ENCODE measurements at places on chromosomes 12 and 14.
A peak's percentile ranks its signal among the peaks of the same experiment; 100 is the strongest.

DNA sequence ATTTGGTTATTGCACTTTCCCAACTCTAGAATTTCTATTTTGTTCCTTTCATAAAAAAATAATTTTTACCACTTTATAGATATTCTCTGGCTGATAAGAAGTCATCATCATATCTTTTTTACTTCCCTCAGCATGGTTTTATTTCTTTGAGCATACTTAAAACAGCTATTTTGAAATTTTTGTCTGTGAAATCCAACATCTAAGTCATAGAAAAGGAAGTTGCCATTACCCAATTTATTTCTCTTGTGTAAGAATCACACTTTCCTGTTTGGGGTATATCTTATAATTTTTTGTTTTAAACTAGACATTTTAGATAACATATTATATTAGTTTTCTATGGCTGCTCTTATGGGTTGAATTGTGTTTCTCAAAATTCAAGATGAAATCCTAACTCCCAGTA lies 400.2 kb upstream of the OR4E1 start:
- DNase-seq, result no peak

DNA sequence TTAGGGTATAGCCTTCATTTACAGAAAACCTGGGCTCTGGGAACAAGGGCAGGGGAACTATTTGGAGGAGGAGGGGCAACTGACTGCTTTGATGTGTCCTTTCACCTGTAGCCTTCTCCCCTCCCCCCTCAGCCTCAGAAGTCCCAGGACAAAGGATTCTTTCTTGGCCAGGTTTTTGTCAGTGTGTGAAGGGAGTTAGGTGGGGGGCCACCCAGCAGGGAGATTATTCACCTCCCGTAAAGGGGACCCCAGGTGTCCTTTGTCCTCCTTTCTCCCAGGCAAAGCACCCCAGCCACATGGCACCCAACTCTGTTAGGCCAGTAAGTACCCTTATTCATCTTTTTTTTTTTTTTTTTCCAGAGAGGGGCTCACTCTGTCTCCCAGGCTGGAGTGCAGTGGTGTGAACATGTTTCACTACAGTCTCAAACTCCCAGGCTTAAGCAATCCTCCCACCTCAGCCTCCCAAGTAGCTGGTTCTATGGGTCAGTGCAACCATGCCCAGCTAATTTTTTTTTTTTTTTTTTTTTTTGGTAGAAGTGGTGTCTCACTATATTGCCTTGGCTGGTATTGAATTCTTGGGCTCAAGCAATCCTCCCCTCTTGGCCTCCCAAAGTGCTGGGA lies 723 bp upstream of the NFE2 start:
- DNase-seq, result no peak

GRCh38 chr12:107536613-107537012 lies 149.0 kb upstream of the PWP1 start:
- no peak for DNase-seq

GRCh38 chr12:52038447-52038846 lies 12.8 kb upstream of the NR4A1 start:
- DNase-seq, result no peak

DNA sequence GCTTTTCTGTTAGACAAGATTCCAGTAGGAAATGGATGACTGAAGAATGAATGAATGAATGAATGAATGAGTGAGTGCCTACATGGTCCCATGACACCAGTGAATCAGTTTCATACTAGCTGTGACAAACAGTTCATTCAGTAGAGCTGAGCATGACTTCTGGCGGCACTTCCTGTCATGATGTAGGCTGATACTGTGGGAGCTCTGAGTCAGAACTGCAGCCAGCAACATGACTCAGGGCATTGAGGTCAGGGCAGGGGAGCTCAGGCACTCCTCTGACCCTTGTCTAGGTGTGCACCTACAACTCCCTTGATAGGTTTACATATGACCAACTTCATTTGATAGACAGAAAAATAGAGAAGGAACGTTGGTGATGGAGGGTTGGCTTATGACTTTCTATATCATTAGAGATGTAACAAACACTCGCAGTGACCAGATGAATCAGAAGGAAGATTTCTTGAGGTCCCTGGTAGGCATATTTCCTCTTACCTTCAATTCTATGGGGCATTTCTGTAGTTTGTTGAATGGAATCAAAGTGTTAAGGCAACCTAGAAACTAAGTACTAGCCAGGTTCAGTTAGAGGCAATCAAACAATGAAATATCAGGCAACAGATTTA lies 139.3 kb upstream of the ARHGAP5 start:
- DNase-seq, result peak; percentile 66

GRCh38 chr14:58104808-58105207 lies 47.2 kb downstream of the ARMH4 start:
- DNase-seq, result no peak

DNA sequence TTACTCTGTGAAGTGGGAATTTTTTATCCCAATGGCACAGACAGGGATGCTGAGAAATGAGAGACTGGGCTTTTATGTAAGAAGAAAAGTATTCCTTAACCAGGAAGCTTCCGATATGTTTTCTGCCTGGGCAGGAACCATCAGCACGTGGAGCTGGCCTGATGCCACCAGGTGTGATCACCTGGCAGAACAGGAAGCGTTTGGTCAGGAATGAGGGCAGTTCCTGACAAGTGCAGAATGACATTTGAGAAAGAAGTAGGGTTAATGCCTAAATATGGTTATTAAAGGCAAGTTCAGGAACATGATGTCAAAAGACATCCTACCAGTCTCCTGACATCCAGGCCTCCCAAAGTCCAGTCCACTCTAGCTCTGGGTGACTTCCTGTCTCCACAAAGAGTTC lies 210.3 kb downstream of the NUAK1 start:
- DNase-seq, result no peak

- DNase-seq, result no peak
Observed at GRCh38 chr14:41993687-41994086, 387.0 kb downstream of the LRFN5 start.

DNA sequence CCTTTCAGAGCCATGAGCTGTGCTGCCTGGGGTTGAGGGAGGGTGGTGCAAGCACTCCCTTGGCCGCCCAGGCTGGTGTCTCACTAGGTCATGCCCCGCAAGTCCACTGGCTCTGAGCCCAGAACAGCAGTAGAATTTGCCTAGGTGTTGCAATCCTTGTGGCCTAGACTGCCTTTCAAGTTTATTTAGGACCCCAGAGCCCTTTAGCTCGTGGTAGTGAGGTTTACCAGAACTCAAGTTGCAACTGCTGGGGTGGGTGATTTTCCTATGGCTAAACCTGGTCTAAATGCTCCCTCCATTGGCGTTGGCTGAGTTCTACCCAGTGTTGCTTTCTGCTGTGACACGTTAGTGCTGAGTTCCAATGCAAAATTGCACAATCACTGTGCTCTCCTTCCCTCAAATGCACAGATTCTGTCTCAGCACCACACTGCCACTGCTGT lies 287.2 kb downstream of the BCAT1 start:
- DNase-seq, result no peak

DNA sequence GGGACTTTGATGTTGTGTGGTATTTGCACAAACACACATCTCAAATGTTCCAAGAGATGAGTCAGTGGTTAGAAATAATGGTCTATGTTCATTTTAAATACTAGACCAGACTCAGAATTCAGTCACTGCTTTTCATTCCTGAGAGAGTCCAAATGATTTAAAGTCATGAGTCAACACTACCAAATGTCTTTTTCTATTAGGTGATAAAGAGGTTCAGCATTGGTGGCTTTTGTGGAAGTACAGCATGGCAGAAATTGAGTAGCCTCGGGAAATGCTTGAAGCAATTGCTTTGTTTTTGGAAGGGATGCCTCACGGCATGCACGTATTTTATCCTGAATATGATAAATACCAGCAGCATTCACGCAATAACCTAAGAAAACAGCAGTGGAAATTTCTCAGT lies 115.7 kb downstream of the DIO2 start:
- no peak for DNase-seq

DNA sequence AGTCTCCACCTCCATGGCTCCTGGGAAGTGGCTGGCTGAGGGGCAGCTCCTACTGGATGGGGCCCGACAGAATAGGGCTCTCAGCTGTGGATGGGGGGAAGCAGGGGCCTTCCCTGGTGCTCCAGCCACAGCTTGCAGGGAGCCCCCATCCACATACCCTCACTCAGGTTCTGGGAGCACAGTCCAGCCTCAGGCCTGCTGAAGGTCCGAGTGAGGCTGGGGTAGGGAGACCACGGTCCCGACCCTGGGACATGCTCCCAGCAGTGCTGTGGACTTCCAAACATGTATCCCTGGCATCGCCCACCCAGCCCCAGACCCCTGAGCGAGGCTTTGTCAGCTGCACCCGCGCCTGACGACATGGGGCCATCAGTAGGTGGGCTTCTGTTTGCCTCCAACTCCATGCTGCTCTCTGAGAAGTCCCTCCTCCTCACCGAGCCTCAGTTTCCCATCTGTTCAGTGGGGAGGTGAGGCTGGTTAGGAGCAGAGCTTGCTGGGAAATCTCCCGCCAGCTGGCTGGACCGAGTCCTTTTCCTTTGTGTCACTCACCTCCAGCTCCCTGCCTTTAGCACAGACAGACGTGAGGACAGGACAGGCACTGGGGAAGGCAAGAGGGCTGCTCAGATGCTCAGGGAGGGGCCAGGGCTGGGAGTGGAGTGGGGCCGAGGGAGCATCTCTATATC lies 9.1 kb upstream of the ATG101 start:
- no peak for DNase-seq

- no peak for DNase-seq
Observed at GRCh38 chr12:100995771-100996170, 201.2 kb downstream of the ANO4 start.

GRCh38 chr14:96735526-96735925 lies 61.7 kb upstream of the VRK1 start:
- DNase-seq, result no peak

GRCh38 chr12:26455936-26456574 lies 260.7 kb downstream of the SSPN start:
- DNase-seq, result no peak

DNA sequence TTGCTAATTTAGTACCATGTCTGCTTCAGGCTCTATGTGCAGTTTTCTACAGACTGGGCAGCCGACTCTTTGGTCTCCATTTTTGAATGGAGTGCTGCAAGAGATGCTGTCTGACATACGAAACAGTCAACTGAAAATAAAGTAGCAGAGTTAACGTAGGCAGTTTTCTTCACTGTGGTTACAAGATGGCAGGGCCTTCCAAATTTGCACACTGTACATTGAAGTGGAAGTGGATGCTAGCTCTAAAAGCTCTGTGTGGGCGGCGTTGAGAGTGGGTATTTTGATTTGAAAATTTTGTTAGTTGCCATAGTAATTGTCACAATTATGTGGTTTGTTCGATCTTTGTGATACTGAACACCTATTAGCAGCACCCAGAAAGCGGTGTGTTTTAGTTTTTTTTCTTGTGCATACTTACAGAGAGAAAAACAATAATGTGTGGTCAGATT lies 154.9 kb upstream of the ATP2B1 start:
- peak; percentile 52 for DNase-seq

DNA sequence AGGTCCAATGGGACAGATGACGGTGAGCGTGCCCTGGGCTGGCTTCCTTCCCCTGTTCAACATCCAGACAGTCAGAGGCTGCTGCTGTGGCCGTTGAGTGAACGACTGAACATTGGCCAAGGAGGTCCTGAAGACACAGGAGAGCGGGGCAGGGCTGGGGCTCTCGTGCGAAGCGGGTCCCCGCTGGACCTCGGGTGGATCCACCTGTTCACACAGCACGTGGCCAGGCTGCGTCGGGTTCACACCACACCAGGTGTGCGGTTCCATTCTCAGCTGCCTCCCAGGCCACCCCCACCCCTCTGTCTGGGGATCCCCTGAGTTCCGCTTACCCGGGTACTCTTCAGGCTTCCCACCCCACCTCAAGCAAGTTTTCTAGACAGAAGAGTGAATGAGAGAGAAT lies 199.1 kb upstream of the PRMT8 start:
- no peak for DNase-seq

DNA sequence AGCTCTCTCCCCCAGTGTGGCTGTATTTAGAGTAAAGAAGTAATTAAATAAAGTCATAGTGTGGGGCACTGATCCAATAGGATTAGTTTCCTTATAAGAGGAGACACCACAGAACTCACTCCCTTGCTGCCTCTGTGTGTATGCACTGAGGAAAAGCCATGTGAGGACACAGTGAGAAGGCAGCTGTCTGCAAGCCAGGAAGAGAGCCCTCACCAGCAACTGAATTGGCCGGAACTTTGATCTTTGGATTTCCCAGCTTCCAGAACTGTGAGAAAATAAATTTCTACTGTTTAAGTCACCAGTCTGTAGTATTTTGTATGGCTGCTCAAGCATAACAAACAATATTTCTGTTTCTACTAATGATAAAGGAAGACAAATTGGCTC lies 368.7 kb upstream of the PRICKLE1 start:
- DNase-seq, result no peak

DNA sequence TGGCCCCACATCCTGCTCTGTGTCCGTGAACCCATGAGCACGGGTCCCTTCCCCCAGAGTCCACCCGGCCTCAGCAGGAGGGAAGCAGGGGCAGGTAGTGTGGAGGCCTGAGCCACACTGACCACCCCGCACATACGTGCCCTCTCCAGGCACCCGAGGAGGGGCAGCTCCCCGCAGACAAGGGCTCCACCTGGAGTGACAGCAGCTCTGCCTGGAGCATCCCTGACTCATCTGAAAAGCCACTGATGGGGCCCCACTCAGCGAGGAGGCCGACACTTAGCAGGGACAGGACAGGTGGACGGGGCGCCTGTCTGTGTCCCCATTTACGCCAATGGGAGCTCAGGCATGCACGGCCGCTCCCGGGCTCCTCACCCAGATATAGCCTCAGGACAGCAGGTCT lies 237.6 kb upstream of the SFSWAP start:
- DNase-seq, result no peak

- no peak for DNase-seq
Observed at GRCh38 chr12:71075743-71076142, 82.1 kb downstream of the TSPAN8 start.

GRCh38 chr14:105525861-105526775 lies at the start of gene TMEM121:
TSS of gene TMEM121 (plus strand) at chr14:105526583. CDS start at chr14:105528835, 2,252 bp downstream.
- no peak for DNase-seq

GRCh38 chr14:73896521-73896920 lies 9.9 kb downstream of the ZNF410 start:
- no peak for DNase-seq

- DNase-seq, result no peak
Observed at GRCh38 chr12:30795410-30796312, 40.9 kb upstream of the CAPRIN2 start.

- no peak for DNase-seq
Observed at GRCh38 chr14:98888281-98888680, 383.7 kb downstream of the BCL11B start.

DNA sequence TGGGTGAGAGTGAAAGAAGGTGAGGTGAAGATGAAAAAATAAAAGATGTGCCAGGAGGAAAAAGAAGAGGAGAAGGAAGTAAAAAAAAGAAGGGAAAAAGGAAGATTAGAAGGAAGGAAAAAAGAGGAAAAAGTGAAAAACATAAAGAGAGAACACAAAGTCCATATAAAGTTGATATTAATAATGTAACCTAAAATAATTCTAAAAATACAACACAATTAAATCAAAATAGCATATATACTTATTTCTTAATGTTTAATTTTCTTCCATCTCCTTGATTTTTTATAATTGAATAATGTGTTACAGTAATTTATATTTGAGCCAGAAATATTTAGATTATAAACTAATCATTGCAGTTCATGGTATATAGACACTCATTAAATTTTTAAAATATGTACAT lies 124.4 kb upstream of the NOVA1 start:
- no peak for DNase-seq

Data from activated CD4-positive, alpha-beta T cell treated with anti-CD3 and anti-CD28 coated beads, Interleukin-2, amount 50 U/mL, for 24 hours (primary cell).